ENCODE measurements at places on chromosomes 4 and X.

- DNase-seq: no peak
Observed at GRCh38 chrX:2334237-2334636, 166.5 kb downstream of the DHRSX start.

DNA sequence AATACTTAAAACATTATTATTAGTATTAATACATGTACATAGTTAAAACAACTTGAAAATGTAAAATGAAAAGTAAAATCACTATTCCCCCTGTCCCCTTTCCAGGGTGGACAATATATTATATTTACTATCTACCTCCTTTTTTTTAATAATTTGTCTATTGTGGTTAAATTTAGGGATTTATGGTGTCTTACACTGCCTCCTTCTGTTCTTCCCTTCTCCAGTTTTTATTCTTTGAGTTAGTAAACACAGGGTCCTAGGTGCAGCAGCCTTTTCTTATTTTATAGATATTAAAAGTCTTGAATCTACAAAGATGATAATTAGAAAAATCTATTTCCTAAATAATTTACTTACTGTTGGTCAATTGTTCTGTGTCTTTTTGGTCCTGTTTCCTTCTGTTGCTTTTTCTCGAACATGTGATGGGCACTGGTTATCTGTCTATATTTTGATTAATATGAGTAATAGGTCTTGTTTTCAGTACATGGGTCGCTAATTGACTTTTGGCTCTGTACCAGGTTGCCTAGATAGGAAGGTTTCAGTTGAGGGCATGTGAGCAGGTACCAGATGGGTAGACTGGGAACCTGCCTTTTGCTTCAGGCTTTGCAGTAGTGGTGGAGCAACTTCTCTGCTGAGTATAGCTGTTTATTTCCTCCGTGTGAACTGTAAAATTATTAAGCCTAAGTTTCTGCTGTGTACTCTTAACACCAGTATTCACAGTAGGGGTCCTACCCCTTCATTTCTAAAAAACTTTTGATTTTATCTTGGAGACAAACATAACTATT is 1.1 kb downstream of the NUDT9 start:
- DNase-seq: no peak

DNA sequence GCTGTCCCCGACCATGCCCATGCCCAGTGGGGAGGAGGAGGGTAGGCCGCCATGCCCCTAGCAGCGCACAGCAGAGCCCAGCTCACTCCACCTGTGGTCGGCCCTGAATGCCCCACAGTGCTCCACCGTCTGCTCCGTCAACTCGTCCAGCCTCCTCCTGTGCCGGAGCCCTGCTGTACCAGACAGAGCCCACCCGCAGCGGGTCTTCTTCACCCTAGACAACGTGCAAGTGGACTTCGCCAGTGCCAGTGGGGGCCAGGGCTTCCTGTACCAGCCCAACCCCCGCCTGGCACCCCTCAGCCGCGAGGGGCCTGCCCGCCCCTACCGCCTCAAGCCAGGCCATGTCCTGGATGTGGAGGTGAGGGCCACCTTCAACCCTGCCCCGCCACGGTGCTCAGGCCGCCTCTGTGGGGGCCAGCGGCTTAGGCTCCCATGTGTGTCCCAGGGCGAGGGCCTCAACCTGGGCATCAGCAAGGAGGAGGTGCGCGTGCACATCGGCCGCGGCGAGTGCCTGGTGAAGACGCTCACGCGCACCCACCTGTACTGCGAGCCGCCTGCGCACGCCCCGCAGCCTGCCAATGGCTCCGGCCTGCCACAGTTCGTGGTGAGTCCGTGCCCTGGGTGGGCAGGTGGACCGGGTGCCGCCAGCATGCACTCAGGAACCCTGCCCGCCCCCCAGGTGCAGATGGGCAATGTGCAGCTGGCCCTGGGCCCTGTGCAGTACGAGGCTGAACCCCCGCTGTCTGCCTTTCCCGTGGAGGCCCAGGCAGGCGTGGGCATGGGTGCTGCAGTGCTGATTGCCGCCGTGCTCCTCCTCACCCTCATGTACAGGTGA is 6.9 kb upstream of the SRPK3 start:
- peak; percentile 45 for DNase-seq

- no peak for DNase-seq
Observed at GRCh38 chrX:137031517-137032340, 2.1 kb downstream of the GPR101 start.

GRCh38 chr4:183408796-183409195 is 35.6 kb upstream of the CDKN2AIP start:
- no peak for DNase-seq

GRCh38 chr4:69044247-69044646 is 52.0 kb upstream of the UGT2B7 start:
- no peak for DNase-seq

GRCh38 chr4:163107754-163108153 is 58.9 kb downstream of the NAF1 start:
- DNase-seq: no peak

DNA sequence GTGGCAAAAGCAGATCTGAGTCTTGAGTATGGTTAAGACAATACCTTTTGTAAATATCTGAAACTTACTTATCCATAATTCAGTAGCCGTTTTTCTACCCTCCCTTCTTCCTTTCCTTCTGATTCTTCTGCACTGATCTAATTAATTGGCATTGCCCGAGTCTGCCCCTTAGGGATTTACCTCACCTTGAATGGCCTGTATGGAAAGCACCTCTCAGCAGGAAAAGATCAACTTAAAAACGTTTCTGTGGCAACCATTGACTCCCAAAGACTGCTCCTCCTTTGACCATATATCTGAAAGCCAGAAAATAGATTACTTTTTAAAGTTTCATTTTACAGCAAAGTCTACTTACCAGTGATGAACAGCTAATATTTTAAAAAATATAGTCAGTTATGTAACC is 496.5 kb upstream of the LCORL start:
- DNase-seq: no peak

GRCh38 chr4:91267543-91267942 is 1036.2 kb upstream of the GRID2 start:
- no peak for DNase-seq

GRCh38 chr4:122873146-122873545 is 46.5 kb downstream of the FGF2 start:
- DNase-seq: no peak

GRCh38 chr4:98222306-98222705 is 38.9 kb upstream of the RAP1GDS1 start:
- DNase-seq: no peak

DNA sequence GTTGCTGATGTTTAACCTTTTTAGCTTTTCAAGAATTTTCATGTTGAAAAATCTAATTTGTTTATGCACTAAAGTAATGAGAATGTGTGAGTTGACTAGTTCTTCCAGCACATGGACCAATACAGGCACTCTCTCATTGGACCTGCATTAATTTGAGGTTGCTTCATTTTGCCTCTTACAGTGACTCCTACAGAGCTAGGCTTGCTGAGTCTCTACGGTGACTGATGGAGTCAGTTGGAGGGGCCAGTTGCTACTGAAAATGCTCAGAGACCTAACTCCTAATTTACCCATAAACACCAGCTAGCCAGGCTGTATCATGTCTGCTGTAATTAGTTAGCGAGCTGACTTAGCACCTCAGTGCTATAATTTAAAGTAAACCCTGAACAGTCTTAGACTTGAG is 10.9 kb downstream of the MTHFD2L start:
- no peak for DNase-seq

DNA sequence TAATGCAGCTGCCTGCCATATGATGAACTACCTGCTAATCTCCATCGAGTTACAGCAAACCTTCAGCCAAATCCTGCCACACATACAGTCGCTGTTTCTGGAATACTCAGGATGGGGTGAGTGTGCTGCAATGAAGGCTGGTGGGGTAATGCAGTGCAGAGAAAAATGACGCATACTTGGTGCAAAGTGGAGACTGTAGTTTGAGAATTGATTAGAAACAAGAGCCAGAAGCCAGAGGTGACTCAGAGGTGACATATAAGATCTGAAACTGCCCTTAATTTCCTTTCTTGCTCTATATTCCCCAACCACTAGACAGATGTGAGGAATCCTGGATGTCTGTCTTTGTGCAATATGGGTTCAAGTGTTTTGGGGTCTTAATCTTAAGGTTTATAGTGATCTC is 22.0 kb downstream of the C4orf54 start:
- no peak for DNase-seq

GRCh38 chrX:16610121-16610621 is 39.8 kb upstream of the S100G start:
- DNase-seq: no peak

- DNase-seq: no peak
Observed at GRCh38 chr4:83110970-83111750, 3.4 kb downstream of the PLAC8 start.

DNA sequence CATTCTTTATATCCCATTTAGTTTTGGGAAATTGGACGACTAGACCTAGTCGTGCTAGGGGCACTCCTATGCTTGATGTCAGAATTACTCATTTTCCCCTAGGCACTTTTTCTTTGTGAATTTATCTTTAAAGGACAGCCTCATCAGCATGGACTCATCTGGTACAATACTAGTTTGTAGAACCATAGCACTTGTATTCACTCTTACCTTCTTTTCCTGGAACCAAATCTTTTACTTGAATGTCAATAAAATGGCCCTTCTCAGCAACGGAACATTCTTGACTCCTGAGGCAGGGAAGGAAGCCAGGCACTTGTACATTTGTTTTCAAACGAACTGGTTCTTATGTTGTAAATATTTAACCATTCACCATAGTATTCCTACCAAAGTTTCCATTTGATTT is 187.1 kb downstream of the SHROOM3 start:
- no peak for DNase-seq

DNA sequence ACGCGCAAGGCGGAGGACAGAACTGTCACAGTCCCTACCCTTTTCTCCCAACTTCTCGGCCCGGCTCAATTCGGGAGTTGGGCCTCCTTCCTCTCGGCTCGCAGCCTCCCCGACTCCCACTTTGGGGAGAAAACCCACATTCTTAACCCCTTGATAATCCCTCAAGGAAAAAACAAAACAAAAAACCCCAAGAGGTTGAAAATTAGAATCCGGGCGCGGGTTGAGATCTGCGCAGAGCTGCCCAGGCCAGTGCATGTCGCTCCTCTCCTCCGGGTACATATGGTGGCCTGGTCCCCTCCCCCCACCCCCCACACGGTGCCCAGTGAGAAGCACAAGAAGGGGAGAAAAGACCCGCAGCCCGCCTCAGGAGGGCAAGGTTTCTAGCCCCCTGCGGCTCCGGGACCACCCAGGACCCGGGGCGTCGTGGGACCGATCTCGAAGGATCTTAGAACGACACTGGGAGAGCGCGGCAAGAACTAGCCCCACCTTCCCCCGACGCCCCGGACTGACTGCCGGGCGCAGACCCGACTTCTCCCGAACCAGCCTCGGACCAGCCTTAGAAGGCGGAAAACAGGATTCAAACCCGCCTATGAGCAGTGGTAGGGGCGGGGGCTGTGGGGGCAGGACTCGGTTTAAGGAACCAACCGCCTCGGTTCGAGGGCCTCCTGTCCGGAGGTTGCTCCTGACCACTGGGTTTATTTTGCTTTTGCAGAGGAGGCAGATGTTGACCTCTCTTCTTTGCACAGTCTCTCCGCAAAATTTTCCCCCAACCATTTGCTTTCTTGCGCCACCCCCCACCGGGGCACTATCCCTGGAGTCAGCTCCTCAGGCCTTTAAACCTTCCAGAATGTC is 2.5 kb upstream of the PDGFRA start:
- no peak for DNase-seq

- no peak for DNase-seq
Observed at GRCh38 chrX:6225288-6225910, 3.3 kb downstream of the NLGN4X start.

DNA sequence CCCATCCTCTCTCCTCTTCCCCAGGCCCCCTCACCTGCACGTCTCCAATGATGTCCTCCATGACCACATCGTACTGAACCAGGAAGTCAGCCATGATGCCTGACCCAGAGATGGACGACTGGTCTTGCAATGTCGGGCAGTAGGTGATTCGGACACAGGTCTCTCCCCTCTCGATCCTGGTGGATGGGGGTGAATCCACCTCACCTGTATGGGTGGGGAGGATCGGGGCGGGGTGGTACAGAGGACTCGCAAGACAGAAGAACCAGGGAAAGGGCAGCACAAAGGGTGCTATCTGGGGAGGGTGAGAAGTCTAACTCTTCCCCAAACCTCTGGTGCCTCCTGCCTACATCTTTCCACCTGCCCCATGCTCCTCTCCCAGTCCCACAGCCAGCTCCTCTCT is 9.6 kb downstream of the ITIH6 start:
- no peak for DNase-seq

GRCh38 chr4:41106081-41106480 is 108.3 kb downstream of the APBB2 start:
- DNase-seq: no peak

GRCh38 chrX:111041018-111041462 is 55.0 kb upstream of the PAK3 start:
- DNase-seq: peak; percentile 71

DNA sequence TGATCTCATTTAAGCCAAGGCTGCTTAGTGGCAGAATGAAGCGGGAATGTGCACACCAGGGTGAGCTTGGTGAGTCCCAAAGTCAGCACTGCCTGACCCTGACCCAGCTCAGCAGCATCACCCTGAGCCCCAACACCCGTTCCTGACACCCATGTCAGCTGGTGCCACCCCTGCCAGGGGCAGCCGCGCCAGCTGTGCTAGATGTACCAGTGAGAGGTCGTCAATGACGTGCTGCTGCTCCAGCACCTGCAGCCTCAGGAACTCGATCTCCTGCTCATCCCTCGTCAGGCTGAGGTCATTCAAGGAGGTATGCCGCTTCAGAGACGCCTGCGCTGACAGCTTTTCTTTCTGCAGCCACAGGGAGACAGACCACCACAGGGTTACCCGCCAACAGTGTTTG is 61.7 kb upstream of the C4orf50 start:
- DNase-seq: no peak

DNA sequence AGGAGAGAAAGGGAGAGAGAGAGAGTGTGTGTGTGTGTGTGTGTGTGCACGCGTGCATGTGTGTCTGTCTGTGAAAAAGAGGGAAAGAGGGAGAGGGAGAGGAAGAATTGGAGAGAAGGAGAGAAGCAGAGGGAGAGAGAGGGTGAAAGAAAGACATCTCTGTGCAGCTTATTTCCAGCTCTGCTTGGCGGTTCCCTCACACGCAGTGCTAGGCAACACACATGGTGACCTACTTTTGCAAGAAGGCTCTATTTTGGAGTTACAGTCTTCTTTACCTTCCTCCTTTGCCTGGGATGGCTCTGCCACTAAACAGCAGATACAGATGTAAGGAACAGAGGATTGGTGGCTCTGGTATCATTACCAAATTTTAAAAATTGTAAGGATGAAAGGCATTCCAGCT is 40.1 kb downstream of the SLC16A2 start:
- no peak for DNase-seq

DNA sequence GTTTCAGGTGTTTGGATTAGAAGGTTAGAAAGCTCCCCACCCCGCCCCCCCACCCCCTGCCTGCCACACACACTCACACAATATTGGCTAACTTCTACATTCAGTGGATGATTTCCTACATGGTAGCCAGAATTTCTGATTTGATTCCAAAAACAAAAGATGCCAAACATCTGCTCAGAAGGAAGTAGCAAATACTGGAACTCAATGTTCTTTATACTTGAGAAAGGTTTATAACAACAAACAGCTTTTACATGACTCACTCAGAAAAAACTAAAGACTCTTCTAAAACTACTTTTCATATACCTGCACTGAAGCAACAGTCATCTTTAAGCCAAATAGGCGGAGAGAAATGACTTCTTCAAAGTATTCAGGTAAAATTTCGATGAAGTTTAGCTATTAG is 750.5 kb upstream of the POU3F4 start:
- no peak for DNase-seq

Data from RWPE2 (cell line).